ENCODE measurements at places on chromosomes 6 and 20. TPM values are rescaled to one million over a fixed set of nuclear protein-coding genes. Genes with fewer than 3 reads are reported as not detected.

The ABRACL gene
- 74.3 TPM for total RNA-seq

The VWA7 gene
- total RNA-seq, result not detected

The EYS gene
- total RNA-seq, result 0.03 TPM

The LY6G5C gene
- not detected for total RNA-seq

The COL19A1 gene
- total RNA-seq, result 39.9 TPM

The SLC16A10 gene
- total RNA-seq, result 5.9 TPM

The PRSS35 gene
- 0.18 TPM for total RNA-seq

The CTSA gene
- total RNA-seq, result 447 TPM

The PNPLA1 gene
- not detected for total RNA-seq

The UBD gene
- total RNA-seq, result not detected

The CST4 gene
- not detected for total RNA-seq

The ZDHHC14 gene
- 4.7 TPM for total RNA-seq

The RNF144B gene
- total RNA-seq, result 12.2 TPM

The FNDC11 gene
- total RNA-seq, result 0.05 TPM

The TRIM10 gene
- not detected for total RNA-seq

The HLA-DQB1 gene
- 1.0 TPM for total RNA-seq

The ASIP gene
- not detected for total RNA-seq

The ADAM33 gene
- not detected for total RNA-seq
